ENCODE measurements at places on chromosomes 12 and 14.

DNA sequence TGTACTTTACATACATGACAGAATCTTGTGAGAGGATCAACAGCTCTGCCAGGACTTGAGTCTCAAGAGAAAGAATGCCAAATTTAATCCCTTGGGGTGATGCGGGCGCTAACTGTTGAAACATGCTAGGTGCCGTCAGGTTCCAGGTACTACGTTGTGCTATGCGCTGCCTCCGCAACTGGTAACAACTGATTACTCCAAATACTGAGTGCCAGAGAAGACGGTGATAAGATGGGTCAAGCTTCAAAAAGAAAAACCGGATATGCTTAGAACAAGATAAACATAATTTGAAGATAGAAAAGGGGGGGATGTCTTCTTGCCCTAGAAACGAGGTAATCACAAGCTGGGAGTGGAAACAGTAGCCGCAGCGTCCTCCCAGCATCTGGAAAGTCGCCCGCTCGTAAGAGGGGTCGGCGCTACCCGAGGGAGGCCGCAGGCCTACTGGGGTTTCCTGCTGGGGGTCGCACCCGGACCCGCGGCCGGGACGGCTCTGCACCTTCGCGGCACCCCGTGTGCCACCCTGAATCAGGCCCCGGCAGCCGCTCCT is 678 bp downstream of the ZBTB25 start:
- peak; percentile 72 for DNase-seq

- no peak for DNase-seq
Measured at GRCh38 chr12:92879698-92880322, 49.3 kb downstream of the EEA1 start.

DNA sequence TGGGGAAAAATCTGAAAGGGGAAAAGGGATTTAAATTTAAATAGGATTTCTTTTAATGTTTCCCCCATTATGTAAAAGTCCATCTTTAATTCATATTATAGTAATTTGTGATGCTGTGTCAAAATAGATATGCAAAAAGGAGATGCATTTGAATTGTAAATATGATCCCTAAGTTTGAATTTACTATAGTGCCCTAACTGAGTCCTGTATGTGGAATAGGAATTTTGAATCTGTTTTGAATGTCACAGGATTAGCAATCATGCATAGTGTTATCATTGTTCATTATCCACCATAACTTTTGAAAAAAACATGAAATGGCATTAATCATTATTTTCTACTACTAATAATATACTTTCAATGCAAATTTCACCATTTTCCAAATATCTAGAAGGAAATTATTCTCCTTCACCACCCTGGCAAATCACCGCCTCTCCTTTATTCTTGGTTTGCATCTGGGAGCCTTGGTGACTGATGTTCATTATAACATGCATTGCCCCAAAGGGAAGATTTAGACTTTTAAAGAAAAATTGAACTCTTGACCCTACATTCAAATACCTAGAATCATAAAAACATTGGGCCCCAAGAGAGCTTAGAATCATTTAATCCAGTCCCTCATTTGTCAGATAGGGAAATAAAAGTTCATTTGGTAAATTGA is 341.5 kb upstream of the TMPO start:
- DNase-seq = no peak

DNA sequence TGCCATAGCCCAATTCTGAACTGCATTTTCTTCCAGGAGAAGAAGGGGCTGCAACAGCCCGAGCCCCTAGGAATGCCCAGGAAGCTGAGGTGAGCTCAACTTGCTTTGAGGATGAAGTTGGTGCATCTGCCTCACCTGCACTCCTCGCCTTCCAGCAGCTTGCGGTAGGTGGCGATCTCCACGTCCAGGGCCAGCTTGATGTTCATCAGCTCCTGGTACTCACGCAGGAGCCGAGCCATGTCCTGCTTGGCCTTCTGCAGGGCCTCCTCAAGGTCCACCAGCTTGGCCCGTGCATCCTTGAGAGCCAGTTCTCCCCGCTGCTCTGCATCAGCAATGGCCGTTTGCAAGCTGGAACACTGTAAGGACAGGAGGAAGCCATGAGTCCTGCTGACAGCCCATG is 6.0 kb downstream of the KRT75 start:
- DNase-seq = peak; percentile 60

GRCh38 chr12:78864870-78865463 is 393 bp downstream of the SYT1 start:
- no peak for DNase-seq

DNA sequence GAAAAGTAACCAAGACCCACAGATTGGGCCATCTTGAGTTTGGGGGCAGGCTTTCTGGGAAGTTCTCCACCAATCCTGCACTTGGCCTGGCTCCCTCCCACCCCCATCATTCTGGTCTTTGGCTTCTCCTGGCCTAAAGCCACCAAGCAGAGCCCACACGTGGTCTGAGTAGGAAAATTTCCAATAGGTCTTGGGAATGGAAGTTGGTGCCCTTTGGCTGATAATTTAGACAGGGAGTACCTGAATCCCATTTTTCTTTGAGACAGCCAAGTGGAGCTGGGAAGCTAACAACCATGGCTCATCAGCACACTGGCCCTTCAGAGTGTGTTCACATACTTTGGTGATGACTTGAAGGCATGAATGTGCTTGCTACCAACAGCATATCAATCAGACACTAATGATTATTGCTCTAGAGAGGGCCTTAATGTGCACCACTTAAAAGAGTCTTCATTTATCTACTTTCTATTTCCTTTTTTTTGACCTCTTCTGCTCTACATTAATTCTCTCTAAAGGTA is 156.0 kb downstream of the EGLN3 start:
- DNase-seq = no peak

DNA sequence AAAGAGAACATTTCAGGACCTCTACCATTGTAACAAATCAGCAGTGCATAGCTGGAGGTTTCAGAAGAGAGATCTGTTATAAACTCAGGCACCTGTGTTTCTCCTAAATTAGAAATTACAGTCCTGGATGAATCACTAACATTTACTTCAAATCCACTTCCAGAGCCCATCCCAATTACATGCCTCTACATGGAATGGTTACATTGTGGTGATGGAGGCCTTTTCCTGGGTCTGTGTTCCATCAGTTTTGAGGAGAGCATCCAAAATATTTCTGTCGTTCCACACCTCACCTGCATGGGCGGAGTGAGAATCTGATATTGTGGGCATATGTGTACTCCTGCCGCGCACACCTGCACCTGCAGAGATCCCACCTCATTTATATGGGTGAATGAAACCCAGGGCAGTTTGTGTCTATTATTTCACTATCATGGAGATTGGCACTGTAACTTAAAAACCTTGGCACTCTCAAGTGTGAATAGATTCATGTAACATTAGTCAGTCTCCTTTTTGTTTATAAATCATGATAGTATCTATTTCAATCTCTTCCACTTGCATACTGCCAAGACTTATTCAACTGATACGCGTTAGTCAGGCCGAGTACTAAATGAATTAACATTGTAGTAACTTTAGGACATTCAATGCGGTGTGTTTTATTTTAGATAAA is 215.1 kb upstream of the FAR2 start:
- no peak for DNase-seq

DNA sequence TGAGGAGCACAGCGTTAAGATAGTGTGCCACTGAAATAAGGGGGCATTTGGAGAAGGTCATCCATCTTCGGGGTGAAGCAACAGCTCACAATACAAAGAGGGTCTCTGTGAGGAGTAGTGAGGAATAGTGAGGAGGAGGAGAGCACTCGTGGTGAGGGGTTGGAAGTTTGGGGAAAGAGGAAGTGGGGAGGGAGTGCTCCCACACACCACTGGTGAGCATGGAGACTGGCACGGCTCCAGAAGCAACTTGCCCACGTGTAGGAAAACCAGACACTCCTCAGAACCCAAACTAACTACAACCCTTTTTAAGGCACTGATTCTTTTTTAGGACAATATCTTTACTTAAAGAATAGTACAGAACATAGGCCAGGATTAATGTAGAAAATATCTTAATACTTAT is 48.9 kb downstream of the GALNT8 start:
- DNase-seq = no peak

Measured in activated effector memory CD4-positive, alpha-beta T cell treated with anti-CD3 and anti-CD28 coated beads, Interleukin-2, amount 50 U/mL, for 16 hours (primary cell).